ENCODE measurements at places on chromosomes 5 and 9.

DNA sequence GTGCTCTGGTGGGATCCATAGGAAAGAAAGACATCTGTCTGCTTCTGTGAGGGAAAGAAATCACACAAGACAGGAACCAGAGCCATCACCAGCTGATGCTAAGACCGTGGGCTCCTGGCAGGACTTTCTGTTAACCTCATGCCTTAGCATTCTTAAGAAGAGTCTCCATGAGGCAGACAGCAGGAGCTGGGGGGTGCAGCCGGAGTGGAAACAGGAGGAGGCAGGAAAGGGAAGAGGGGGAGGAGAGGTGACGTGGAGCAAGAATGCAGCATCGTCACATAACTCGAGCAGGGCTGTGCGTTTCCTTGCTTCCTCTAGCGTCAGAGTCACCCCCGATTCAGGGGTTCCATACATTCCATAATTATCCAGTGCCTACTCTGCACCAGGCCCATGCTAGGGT is 53.6 kb downstream of the ERGIC1 start:
- DNase-seq, result no peak

- no peak for DNase-seq
Observed at GRCh38 chr5:34409373-34409772, 246.8 kb upstream of the RAI14 start.

- DNase-seq, result no peak
Observed at GRCh38 chr9:110599468-110599867, 19.9 kb upstream of the SVEP1 start.

DNA sequence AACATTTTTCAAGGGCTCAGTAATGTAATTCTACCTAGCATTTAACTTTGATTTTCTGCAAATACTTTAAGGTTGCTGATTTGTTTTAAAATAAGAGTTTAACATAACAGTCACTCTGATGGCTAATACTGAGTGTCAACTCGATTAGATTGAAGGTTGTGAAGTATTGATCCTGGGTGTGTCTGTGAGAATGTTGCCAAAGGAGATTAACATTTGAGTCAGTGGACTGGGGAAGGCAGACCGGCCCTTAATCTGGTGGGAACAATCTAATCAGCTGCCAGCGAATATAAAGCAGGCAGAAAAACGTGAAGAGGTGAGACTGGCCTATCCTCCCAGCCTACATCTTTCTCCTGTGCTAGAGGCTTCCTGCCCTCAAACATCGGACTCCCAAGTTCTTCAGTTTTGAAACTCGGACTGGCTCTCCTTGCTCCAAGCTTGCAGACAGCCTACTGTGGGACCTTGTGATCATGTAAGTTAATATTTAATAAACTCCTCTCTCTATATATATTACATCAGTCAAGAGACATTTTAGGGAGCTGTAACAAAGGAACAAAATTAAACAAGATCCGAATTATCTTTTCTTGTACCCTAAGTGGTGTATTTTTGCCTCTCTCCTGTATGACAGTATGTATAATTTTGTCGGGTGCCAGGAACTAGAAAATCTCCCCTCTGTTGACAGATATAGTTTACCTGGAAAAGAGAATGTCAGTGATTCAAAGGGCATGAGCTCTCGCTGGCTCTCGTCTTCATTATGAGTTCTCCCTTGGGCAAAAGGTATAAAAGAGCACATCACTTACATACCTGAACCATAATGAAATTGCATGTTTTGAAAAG is 576.1 kb downstream of the LRRC70 start:
- DNase-seq, result no peak

GRCh38 chr9:71250581-71250980 is 129.2 kb upstream of the TRPM3 start:
- DNase-seq, result no peak

- no peak for DNase-seq
Observed at GRCh38 chr5:128328446-128328845, 209.6 kb downstream of the FBN2 start.

- no peak for DNase-seq
Observed at GRCh38 chr9:137039611-137040366, 6.2 kb downstream of the NPDC1 start.

- DNase-seq, result no peak
Observed at GRCh38 chr5:21807953-21808352, 1045.2 kb downstream of the CDH12 start.

GRCh38 chr5:147555176-147555575 is 45.3 kb upstream of the DPYSL3 start:
- DNase-seq, result no peak

GRCh38 chr9:126698756-126699155 is 85.0 kb downstream of the LMX1B start:
- no peak for DNase-seq

GRCh38 chr5:125286271-125286670 is 539.8 kb upstream of the ZNF608 start:
- DNase-seq, result no peak

Data from amniotic stem cell (primary cell).